Colonic mucosa (tissue), 4 donors: ENCODE measurements at places on chromosomes 2 and 18. TPM values are rescaled to one million over a fixed set of nuclear protein-coding genes. Genes with fewer than 3 reads are reported as not detected.

- no peak overlapping the region for H3K4me3 ChIP-seq
- DNase-seq, result peak; percentile 57
- no peak overlapping the region for H3K27ac ChIP-seq
- H3K36me3 ChIP-seq, result no peaks in the 10 kb centered on the region
- no peaks in the 10 kb centered on the region for H3K27me3 ChIP-seq
Measured at GRCh38 chr2:119389615-119390306, 23.0 kb downstream of the DBI start.

DNA sequence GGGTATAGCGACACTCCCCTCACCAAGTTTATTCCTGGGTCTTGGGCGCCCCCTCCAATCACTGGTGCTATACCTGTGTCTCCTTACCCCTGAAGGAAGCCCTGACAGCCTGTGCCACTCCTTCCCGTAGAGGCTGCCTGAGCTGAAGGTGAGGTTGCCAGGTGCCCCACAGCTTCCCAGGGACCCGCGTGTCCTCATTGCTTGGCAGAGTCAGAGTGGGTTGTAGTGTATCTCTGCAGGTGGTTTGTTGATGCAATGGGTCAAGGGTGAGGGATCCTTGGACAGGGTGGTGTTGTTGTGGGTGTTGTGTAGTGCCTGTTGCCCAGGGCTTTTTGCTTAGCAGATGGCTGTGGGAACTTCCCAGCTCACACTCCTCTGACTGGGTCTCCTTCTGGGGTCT, 438.7 kb upstream of the FSIP2 start:
- DNase-seq, result no peak
- H3K27ac ChIP-seq, result no peak overlapping the region
- no peak overlapping the region for H3K4me3 ChIP-seq
- no peaks in the 10 kb centered on the region for H3K27me3 ChIP-seq

The CXCR1 gene
- total RNA-seq, result not detected

GRCh38 chr2:224072541-224073188, 33.6 kb upstream of the SERPINE2 start:
- no peaks in the 10 kb centered on the region for H3K27me3 ChIP-seq
- H3K27ac ChIP-seq, result no peak overlapping the region
- DNase-seq, result no peak

GRCh38 chr2:3914241-3914640, 210.9 kb downstream of the DCDC2C start:
- no peak for DNase-seq
- H3K4me3 ChIP-seq, result no peak overlapping the region
- H3K4me1 ChIP-seq, result no peaks in the 10 kb centered on the region
- H3K27ac ChIP-seq, result no peak overlapping the region

GRCh38 chr2:74554820-74555531, 456 bp downstream of the DOK1 start:
- peak; percentile 74 for DNase-seq
- peak overlapping the region; percentile 76 for H3K4me3 ChIP-seq
- no peaks in the 10 kb centered on the region for H3K4me1 ChIP-seq
- H3K27ac ChIP-seq, result peak overlapping the region; percentile 62
- H3K27me3 ChIP-seq, result no peaks in the 10 kb centered on the region

DNA sequence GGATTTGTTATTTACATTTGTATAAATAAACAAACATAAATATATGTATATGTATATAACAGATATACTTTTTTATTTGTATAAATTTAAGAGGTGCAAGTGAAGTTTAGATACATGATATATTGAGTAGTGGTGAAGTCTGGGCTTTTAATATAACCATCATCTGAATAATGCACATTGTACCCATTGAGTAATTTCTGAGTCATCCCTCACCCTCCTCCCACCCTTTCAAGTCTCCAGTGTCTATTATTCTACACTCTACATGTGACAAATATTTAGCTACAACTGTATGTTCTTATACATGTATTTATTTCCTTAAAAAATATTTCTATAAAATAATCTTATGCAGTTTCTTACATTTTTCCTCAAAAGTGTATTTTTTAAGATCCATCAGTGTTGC, 358.7 kb upstream of the TFPI start:
- no peak overlapping the region for H3K4me3 ChIP-seq
- no peak for DNase-seq
- no peaks in the 10 kb centered on the region for H3K4me1 ChIP-seq
- H3K36me3 ChIP-seq, result no peaks in the 10 kb centered on the region

The POU3F3 gene
- total RNA-seq, result 0.42 TPM

DNA sequence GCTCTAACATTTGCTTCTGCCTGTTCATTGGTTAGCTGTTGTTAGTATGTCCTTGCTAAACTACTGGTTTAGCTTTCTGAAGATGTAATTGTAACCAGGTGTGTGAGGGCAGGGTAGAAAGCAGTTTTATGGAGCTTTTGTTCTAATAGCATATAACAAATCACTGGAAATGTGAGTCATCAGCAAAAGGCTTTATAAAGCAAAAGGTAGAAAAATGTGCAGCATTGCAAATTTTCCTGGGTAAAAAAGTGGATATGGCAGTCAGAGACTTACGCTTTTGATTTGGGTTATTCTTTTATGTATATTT, 85.3 kb downstream of the ZNF407 start:
- DNase-seq, result no peak
- no peaks in the 10 kb centered on the region for H3K36me3 ChIP-seq
- no peak overlapping the region for H3K27ac ChIP-seq
- no peaks in the 10 kb centered on the region for H3K4me1 ChIP-seq
- H3K4me3 ChIP-seq, result no peak overlapping the region

The POTEJ gene
- total RNA-seq, result 0.17 TPM

GRCh38 chr2:2464643-2465042, 133.6 kb upstream of the MYT1L start:
- no peak for DNase-seq
- no peaks in the 10 kb centered on the region for H3K36me3 ChIP-seq
- H3K4me1 ChIP-seq, result no peaks in the 10 kb centered on the region

The SKOR2 gene
- total RNA-seq, result not detected
